ENCODE measurements at places on chromosomes 6 and 20.

- no peak for DNase-seq
These were observed 65.3 kb upstream of the ID4 start for GRCh38 chr6:19771753-19772336.

GRCh38 chr6:81997090-81997926 is 244.8 kb upstream of the TENT5A start:
- DNase-seq = peak; percentile 81

DNA sequence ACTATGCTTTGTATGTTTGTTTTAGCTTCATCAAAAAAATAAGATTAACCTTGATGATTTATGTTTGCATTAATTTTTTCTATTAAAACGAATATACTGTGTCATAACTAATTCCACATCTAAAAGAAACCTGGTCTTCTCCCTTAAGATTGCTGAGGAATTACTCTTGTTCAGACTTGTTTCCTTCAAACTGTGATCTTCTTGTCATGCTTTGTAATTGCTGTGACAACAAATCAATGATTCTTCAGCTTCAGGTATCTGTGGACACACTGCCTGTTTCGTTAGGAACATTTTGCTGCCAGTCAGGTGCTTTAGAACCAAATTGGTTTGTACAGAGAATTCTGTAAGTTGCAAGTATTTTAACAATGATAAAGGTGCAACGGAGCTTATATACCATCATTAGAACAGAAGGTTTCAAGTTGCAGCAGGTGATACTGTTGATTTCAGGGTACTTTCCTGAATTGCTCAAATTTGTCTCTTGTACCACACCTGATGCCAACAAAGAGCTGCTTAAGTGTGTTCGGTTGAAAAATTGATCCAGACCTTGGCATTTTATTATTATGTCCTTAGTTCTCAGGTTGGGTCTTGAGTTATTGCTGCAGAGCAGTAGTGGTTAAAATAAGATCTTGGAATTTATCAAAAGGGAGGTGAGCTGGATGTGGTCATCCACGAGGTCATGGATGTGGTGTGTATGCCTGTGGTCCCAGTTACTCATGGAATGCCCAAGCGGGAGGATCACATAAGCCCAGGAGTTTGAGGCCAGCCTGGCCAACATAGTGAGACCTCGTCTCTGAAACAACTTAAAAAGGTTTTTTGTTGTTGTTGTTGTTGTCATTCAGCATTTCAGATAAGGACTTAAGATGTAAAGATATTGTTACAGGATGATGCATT is 19.5 kb downstream of the SYTL3 start:
- DNase-seq = no peak

GRCh38 chr20:35474303-35474871 is 19.0 kb downstream of the CEP250 start:
- DNase-seq = no peak

DNA sequence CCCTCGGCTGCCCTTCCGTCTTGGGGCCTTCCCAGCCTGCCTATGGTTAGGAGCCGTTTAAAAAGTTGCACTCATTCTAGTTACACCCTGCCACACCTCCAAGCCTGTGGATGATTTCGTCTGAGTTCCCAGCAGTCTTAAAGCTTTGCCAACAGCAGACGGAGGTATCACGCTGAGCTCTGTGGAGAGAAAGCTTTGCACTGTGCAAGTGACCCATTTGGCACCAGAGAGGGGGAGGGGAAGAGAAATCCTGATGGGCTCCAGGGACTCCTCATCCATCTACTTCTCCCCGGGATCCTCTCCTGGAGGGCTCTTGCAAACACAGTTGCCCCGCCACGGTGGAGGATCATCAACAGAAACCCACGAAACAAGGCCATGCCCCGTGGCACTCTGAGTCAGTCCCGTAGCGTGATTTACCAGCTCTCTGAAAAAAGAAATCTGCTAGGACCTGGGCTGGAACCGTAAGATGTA is 98.8 kb upstream of the CITED2 start:
- no peak for DNase-seq

DNA sequence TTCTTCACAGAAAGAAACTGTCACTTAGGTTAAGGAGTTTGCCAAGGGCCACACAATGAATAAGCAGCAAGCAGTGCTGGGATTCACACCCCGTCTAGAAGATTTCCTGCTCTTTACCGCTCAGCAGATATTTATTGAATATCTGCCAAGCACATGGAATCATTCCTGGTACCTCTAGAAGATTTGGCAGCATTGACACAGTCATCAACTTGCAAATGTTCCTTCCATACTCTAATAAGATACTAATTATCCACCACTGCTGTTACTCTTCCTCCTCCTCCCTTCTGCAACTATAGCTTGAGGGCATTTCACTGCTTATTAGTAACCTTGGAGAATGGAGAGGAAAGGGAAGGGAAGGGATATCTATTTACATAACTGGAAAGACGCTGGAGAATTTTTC is 13.0 kb downstream of the MOXD1 start:
- DNase-seq = no peak

GRCh38 chr20:32395066-32395465 is 36.9 kb downstream of the ASXL1 start:
- DNase-seq = no peak

DNA sequence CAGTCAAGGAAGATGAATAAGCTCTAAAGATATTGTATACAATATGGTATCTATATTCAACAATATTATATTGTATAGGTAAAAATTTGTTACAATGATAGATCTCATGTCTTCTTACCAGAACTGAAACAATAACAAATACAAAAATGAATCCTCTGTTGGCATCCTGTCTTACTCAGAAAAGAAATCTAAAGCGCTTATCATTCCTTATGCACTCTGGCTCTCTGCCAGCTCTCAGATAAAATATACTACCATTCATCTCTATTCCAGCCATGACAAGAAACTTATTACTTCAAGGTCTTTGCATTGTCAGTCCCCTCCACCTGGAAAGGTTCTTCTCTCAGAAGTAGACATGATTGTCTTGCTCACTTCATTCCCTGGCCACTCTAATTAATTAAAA is 138.6 kb downstream of the THEMIS start:
- DNase-seq = no peak
